SJCRH30 (cell line): ENCODE measurements at places on chromosomes 6 and 20. TPM values are rescaled to one million over a fixed set of nuclear protein-coding genes. Genes with fewer than 3 reads are reported as not detected.

Gene CNBD2
- total RNA-seq = 5.3 and 6.2 TPM in 2 replicates

Gene LY6G6D
- total RNA-seq = not detected in 2 replicates

- no peak for DNase-seq
- peaks cover 12% of the 10 kb centered on the region for H3K4me1 ChIP-seq
- no peak overlapping the region for H3K27ac ChIP-seq
- no peak overlapping the region for H3K4me3 ChIP-seq
- no peaks in the 10 kb centered on the region for H3K36me3 ChIP-seq
These were observed 318.9 kb downstream of the CLIC5 start for GRCh38 chr6:45696738-45697137.

GRCh38 chr20:58628491-58629214 lies 22.4 kb upstream of the STX16 start:
- DNase-seq = peak; percentile 54
- no peaks in the 10 kb centered on the region for H3K27me3 ChIP-seq
- H3K36me3 ChIP-seq = no peaks in the 10 kb centered on the region
- no peak overlapping the region for H3K4me3 ChIP-seq

DNA sequence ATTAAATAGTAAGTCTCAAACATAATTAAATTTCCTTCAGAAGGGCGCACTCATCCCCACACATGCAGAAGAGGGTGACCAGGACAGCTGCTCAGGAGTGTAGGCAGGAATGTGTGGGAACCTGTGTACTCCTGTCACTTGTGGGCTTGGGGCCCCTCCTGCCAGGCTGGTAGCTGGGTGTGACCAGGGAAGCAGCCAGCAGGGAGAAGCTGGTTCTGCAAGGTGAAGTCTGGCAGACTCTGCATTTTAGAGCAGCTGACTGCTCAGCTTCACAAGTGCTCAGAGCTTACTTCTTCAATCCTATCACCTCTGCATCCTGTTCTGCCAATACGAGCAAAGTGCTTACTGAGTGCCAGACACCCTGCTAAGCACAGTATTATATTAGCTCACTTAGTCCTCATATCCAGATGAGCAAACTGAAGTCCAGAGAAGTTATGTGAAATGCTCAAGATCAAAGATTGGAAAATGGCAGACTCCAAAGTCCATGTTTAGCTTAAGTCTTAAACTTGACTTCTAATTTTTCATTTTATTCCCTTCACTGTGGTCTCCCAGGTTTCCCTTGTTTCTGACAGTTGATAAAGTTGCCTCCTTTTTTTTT lies 27.9 kb downstream of the ELMO2 start:
- H3K4me1 ChIP-seq = no peaks in the 10 kb centered on the region
- H3K27ac ChIP-seq = no peak overlapping the region
- H3K36me3 ChIP-seq = peaks cover 66% of the 10 kb centered on the region
- H3K27me3 ChIP-seq = no peaks in the 10 kb centered on the region
- no peak for DNase-seq
- H3K4me3 ChIP-seq = no peak overlapping the region
